ENCODE measurements at places on chromosomes 6 and 20.

- DNase-seq: no peak
These were observed 3.1 kb upstream of the STX16 start for GRCh38 chr20:58647796-58648501.

- DNase-seq: no peak
These were observed 57.6 kb upstream of the TIAM2 start for GRCh38 chr6:154937306-154938220.

DNA sequence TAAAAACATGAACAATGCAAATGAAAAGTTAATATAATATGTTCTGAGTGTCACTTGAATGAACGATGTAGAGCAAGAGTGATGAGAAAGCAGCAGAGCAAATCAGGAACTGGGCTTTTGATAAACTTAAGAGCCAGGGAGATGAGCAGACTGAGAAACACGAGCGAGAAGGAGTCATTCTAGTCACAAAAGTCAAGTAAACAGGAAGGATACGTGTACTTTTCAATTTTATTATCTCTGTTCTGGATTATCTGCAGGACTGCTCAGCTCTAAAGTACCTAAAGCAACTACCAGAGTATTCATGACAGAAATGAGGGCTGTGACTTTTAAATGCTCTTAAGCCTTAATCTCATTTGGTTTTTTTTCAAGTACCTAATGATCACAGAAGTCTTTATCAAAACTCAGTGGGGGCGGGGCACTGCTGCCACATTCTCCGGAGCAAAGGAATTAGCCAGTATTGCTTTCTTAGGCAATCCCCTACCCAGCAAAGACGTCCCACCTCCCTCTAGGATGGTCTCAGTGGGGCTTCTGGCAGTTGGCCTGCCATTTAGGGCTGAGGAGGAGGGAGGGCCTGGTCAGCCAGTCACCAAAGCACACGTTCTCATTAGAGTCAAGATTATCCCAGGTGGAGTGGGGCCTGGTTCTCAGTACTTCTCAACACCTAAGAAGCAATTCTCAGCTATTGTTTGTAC, 8.6 kb downstream of the MAN1A1 start:
- DNase-seq: no peak

- DNase-seq: no peak
These were observed 162.2 kb downstream of the TBXT start for GRCh38 chr6:166005401-166005943.

DNA sequence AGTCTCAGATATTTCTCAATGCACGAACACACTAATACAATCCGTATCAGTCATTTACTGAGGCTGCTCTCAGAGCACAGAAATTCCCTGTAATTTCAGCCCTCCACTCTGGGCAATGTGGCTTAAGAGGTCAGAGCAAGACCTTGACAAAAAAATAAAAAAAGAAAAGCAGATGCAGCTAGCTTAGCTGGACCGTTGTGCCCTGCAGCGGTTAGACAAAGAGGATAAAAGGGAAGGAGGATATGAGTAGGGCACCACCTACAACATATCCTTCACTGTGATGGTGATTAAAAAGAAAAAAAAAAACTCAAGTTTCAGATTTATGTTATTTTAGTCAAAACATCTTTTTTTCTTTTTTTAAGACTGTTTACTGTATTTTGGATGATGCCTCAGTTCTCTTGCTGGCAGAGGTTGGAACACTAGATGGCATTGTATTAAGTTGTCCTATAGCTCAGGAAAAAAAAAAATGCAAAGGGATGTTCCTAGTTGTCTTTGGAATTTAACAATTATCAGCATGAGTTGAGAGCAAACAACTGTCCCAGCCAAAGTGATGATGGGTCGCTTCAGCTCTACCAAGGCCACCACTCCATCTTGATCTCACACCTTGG, 59.9 kb downstream of the ANKEF1 start:
- DNase-seq: no peak

GRCh38 chr6:31345026-31345730, 11.8 kb downstream of the HLA-B start:
- no peak for DNase-seq

GRCh38 chr6:33745548-33745947, 1.2 kb downstream of the IP6K3 start:
- no peak for DNase-seq

DNA sequence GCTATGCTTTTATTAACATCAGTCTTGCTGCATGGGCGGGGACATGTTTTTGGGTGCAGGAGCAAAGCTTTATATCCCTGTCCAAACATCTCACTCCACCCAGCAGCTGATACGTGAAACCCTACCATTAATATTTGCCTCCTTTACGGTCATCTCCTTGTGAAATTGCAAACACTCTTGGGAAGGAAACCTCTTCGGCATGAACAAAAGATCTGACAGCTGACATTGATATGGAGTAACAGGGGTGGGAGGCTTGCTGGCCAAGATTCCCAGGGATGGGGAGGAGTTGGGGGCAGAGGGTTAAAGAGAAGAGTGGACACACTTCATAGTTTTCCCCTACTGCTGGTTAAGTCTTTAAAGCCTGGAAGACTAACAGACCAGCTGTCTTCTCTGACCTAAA, 22.2 kb upstream of the VEGFA start:
- no peak for DNase-seq

- no peak for DNase-seq
These were observed 71.5 kb downstream of the SLC23A2 start for GRCh38 chr20:4929686-4930397.

DNA sequence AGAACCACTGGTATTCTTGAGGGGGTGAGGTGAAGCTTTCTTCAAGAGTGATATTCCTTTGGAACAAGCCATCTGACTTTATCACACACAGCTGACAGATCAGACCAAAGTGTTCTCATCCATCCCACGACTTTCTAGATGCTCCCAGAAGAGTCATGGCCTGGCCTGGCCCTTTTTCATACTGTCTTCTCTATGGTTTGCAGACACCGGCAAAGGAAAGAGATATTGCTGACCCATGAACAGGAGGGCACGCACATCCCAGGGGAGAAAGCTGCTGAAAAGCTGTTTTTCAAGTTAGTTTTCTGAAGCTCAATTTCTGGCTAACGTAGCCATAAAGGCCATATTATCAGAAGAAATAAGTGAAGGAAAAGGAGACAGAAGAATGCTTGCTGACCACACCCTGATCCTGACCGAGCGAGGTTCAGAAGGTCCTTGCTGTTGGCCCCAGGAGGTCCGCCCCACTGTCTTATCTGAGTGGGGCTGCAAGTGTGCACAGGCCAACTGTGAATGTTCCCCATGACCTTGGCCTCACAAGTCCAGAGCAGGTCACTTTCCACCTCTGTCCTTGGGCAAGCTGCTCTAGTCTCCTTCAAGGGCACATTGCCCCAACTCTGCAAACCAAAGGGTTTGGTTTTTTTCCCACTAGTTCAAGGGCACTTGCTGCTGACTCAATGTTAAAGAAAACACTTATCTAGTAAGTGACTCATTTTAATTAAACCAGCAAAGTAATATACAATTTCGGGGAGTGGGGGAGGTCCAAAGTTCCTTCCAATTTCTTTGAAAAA, 2.0 kb downstream of the ACSS1 start:
- DNase-seq: no peak

DNA sequence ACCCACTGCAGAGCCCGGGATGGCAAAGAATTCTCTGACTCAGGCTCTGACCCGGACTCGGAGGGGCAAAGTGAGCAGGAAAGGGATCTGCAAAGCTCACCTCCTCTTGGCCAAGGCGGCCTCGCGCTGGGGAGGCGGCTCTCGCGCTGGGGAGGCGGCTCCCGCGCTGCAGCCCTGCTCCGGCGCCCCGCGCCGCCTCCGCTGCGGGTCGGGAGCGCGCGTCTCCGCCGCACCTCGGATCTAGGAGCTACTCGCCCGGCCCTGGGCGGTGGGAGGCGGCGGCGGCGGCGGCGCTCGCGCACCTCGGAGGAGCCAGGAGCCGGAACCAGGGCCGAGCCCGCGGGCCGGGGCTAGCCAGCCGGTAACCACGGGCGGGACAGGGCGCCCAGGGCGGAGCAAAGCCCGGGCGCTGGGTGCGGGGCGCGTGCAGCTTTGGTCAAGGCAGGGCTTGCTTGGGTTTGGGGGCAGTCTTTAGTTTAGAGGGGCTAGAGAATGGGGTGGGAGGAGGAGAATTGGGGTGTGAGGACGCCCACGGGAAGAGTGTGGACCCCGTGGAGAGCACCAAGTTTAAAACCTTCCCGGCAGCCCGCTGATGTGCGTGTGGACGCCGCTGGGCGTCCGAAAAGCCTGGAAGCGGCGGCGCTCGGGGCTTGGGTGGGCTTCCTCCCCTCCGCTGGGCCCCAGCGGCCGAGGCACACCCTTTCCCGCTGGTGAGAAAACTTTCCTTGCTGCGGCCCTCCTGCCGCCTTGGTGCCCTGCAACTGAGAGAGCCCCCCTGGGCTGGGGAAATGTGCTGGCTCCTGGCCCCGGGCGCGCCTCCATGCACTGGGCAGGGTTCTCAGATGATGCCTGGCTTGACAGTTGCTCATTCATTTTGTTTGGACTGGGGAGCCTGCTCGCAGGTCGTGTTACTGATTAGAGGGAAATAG, at the start of gene MRAP2:
Gene MRAP2, plus strand, starts transcription at position 250 of the 929 bp plus-strand sequence. CDS start 21,547 bp downstream, outside the sequence.
- DNase-seq: no peak

- DNase-seq: no peak
These were observed 26.7 kb upstream of the TFAP2B start for GRCh38 chr6:50791900-50792508.

GRCh38 chr6:120262354-120262753, 912.8 kb upstream of the MAN1A1 start:
- no peak for DNase-seq

- DNase-seq: no peak
These were observed 1.7 kb downstream of the PRPH2 start for GRCh38 chr6:42720739-42721138.

- no peak for DNase-seq
These were observed 1.1 kb upstream of the PSMB8 start for GRCh38 chr6:32844839-32845383.

- no peak for DNase-seq
These were observed 39.6 kb upstream of the NOX3 start for GRCh38 chr6:155495011-155495768.

DNA sequence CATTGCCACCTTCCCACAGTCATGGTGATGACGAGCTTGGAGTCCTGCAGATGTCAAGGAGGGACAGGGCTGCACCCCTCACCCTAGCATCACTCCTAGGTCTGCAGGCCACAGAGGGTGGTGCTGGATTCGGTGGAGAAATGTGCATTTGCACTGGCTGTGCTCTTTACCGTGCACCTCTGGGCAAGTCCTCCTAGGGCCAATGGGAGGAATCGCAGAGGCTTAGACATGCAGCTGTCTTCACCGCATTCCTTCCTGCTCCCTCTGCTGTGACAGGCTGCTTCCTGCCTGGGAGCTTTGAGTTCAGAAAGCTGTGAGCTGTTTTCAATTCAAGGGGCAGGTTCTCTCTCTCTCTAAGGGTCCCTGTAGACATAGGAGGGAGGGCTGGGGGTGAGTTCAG, 85.1 kb downstream of the EDN3 start:
- DNase-seq: no peak

DNA sequence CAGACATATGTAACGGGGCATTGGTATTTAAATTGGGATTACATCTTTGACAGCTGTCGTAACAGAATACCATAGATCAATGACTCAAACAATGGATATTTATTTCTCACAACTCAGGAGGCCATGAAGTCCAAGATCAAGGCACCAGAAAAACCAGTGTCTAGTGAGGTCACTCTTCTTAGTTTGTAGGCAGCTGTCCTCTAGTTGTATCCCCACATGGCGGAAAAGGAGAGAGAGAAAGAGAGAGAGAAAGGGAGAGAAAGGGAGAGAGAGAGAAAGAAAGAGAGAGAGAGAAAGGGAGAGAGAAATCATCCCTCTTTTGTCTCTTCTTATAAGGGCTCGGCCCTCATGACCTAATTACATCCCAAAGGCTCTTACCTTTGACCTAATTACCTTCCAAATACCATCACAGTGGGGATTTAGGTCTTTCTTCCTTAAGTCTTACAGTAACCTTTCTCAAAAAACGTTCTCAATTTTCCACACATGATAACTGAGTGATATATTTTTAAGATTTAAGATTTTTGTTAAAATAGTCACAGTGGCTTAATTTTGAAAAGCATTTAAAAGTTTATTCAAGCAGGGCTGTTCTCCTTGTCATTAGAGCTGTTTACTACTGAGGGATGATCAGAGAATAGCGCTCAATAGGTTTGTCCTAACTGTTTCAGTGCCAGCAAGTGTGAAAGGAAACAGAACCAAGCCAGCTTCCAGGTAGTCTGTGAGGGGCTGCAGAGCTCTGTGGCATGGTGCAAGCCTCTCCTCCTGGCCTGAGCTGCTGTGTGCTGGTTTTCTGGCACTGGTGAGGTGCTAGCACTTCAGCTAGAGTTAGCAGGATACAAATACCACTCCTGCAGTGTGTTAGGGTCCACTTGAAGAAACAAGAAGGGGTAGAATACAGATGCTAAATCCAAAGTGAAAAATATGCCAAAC, 79.0 kb downstream of the IMPG1 start:
- no peak for DNase-seq

- DNase-seq: no peak
These were observed 976.1 kb upstream of the MAP3K7 start for GRCh38 chr6:91562955-91563354.

DNA sequence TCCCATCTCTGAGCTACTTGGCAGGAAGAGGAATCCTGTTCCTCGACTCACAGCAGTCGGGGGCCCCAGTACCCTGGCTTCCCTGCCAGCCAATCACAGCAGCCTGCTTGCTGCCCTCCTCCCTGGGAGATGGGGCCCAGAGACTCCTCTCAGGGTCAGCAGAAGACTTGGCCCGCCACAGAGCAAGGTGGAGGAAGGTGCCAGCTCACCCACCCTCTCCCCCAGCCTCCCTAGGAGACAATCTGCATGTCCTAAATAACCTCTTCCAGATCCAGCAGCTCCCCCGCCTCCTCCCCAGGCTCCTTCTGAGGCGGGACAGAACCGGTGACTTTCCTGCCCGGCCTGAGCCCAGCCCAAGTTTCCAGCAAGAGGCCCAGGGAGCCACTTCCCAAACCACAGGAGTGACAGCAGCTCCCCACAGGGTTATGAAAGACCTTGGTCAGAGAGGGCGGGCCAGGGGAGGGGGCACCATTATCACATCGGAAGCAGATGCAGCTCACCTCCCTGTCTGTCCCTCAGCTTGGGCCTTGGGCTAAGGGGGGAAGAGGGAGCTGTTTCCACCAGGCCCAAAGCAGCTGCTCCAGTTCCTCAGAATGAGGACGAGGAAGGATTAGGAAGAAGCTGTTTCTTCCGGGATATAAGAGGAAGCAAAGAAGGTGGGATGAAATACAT, 2.3 kb downstream of the CCND3 start:
- no peak for DNase-seq

DNA sequence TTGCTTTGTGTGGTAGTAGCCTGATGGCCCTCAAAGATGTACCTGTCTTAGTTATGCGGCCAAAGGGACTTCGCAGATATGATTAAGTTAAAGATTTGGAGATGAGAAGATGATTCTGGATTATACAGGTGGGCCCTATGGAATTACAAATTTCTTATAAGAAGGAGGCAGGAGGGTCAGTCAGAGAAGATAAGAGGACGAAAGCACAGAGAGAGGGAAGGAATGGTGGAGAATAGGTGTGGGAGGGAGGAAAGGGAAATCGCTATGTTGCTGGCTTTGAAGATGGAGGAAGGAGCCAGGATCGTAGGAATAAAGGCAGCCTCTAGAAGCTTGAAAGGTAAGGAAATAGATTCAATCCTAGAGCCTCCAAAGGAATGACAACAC, 1.2 kb upstream of the TSPYL1 start:
- no peak for DNase-seq

All from stimulated activated CD4-positive, alpha-beta T cell treated with anti-CD3 and anti-CD28 coated beads, Interleukin-1b, Interleukin-23, amount 100 ng/mL, for 4 hours (primary cell).